ENCODE measurements at places on chromosomes 12 and 14.

GRCh38 chr14:62491146-62491545 is 554.1 kb downstream of the KCNH5 start:
- no peak for DNase-seq

- peak; percentile 50 for DNase-seq
These were observed 12.2 kb downstream of the JDP2 start for GRCh38 chr14:75439989-75440388.

- peak; percentile 51 for DNase-seq
These were observed 918 bp downstream of the LIN7A start for GRCh38 chr12:80936642-80937390.

DNA sequence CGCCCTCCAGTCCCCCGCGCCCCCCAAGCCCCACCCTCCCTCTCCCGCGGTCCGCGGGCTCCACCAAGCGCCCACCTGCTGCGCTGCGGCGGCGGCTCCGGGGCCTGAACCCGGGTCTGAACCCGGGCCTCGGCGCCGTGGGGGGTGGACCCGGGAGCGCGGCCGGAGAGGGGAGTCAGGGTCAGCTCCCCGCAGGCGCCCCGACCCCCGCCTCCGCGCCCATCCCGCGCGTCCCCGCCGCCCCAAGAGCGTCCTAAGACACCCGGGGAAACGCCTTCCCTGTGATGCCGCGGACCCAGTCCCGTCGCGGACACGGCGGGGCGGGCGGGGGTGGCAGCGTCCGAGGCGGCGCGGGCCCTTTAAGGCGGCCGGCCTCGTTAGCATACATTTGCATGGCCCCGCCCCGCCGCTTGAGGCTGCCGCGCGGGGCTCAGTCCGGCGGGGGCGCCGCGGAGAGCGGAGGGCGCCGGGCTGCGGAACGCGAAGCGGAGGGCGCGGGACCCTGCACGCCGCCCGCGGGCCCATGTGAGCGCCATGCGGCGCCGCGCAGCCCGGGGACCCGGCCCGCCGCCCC is at the start of gene MMP17:
Gene MMP17 (plus strand): TSS at position 433 of the 574 bp plus-strand sequence. CDS start 102 bp downstream, at position 535.
- peak; percentile 33 for DNase-seq

DNA sequence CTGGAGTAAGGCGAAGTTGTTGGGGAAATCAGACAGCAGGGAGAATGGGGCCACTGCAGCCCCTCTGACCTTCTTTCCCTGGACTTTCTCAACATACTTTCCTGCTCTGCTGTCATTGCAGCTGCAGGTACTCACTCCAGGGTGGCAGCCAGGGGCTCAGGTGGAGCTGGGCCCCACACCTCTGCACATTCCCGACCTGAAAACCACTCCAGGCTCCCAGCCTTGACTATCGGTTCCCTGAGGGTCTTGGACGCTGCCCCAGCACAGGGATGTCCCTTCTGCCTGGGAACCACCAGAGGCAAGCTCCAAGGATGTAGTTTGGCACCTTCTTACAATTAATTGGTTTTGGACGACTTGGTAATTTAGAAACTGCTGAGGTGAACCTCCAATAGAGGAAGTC is 24.8 kb upstream of the CAPRIN2 start:
- DNase-seq, result no peak

- no peak for DNase-seq
These were observed 366.1 kb upstream of the TMPO start for GRCh38 chr12:98149270-98149669.

GRCh38 chr12:50745861-50746260 is 18.0 kb upstream of the ATF1 start:
- no peak for DNase-seq

DNA sequence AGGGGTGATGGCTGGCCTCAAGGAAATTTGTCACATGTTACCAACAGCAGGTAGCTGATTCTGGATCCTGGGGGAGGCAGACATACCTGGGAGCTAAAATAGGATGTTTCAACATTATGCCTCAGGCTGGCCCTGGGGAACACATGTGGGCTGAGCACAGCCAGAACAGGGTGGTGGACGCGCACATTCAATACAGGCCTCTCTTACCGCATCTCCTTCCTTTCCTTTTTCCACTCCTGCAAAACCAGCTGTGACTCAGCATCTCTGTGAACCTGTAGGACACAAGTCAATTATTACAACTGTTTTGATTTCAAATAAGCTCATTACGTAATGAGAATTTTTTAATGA is 61.0 kb downstream of the NT5DC3 start:
- no peak for DNase-seq

DNA sequence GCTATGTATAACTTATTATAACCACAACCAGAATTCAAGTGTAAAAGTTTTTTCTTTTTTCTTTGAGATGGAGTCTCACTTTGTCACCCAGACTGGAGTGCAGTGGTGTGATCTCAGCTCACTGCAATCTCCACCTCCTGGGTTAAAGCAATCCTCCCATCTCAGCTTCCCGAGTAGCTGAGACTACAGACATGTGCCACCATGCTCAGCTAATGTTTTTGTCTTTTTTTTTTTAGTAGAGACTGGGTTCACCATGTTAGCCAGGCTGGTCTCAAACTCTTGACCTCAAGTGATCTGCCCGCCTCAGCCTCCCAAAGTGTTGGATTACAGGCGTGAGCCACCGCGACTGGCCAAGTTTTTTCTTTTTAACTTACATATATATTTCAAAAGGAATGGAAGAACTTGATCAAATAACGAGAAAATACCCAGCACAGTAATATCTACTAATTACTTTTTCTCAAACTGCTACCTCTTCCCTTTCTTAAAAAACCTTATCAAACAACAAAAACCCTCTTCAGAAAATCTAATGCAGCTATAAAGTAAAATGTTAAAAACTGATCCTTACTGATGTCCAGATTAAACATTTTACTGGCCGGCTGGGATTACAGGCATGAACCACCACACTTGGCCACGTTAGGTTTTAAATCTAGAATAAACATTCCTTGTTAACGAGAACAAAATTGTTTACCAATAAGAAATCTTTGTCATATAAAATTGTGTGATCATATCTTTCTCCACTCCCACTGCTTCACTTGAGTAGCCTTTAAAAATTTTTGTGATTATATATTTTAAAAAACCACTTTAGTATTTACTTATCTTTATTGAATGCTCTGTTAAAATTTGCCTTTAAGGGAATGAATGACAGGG is 41.3 kb upstream of the WDR89 start:
- DNase-seq, result no peak

DNA sequence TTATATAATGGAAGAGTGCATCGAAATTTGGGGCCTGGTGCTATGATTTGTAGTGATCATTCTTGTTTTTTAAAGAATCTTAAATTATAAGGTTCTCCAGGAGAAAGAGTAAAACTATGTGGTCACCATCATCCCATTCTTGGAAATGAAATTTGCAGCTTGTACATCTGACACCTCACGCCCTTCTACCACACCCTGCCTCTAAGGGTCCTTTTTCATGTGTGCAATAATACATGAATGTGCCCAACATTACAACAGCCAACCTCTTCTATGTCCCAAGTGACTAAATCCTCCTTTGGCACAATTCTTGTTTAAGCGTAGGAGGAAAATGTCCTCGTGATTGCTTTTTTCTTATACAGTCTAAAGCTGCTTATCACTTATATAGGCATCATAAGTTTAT is 636.5 kb upstream of the NOVA1 start:
- no peak for DNase-seq

- DNase-seq, result peak; percentile 78
These were observed 17.1 kb downstream of the DEGS2 start for GRCh38 chr14:100142073-100143040.

DNA sequence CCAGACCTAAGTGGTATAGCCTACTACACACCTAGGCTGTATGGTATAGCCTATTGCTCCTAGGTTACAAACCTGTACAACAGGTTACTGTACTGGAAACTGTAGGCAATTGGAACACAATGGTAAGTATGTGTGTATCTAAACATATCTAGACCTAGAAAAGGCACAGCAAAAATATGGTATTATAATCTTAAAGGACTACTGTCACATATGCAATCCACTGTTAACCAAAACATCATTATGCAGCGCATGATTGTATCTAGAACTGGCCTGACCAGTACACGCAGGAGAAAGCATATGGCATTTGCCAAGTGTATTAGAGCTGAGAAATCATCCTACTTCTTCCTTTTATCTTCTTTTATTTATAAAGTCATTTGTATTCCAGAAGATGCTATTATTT is 75.5 kb downstream of the SLC8A3 start:
- no peak for DNase-seq

GRCh38 chr12:111439657-111440151 is 34.0 kb downstream of the SH2B3 start:
- DNase-seq, result no peak

GRCh38 chr12:30962047-30962446 is 35.5 kb downstream of the TSPAN11 start:
- DNase-seq, result no peak

- DNase-seq, result no peak
These were observed 6.8 kb upstream of the HNF1A start for GRCh38 chr12:120971299-120972180.

- DNase-seq, result no peak
These were observed 588 bp downstream of the PIK3C2G start for GRCh38 chr12:18261906-18262305.

DNA sequence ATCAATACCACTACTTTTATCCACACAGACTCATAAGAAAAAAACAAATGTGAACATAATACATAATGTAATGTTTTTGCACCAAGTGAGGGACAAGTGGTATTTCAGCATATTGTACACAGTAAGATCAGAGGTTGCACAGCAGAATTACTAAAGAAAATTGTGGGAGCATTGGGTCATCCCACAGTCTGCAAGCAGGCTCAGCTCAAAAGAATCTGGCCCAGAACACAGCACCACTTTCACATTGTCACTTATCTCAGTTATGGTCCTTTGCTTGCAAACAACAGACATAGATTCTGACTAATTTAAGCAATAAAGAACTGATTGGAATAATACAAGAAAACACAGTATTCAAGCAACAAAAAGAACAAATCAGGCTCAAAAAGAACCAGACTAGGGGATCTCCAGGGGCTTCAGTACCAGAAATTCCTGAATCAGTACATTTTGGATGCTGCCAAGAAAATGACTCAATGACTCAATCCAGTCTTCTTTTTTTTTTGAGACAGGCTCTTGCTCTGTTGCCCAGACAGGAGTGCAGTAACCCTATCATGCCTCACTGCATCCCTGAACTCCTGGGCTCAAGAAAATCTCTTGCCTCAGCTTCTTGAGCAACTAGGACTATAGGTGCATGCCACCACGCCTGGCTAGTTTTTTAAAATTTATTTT is 42.9 kb upstream of the EEA1 start:
- DNase-seq, result no peak

DNA sequence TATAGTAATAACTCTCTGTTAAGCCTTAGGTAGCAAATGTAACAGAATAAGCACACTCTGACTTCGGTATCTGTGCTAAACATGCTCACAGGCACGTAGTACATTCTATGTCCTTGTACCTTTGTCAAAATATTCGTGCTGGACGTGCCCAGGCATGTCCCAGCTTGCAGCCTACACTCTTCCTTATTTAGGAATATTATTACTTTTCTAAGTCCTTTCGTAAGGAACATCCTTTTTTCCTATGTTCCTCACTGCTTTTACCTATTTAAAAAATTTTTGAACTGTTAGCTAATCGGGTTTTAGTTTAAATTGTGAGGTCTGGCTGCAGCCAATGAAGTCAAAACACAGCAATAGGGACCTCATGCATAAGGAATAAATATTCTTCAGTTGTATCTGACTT is 24.1 kb upstream of the UBC start:
- no peak for DNase-seq

- peak; percentile 43 for DNase-seq
These were observed 68.3 kb downstream of the DERA start for GRCh38 chr12:15979096-15980092.

GRCh38 chr12:77947746-77948145 is 117.1 kb downstream of the NAV3 start:
- no peak for DNase-seq

GRCh38 chr14:80942191-80942600 is 658 bp upstream of the CEP128 start:
- no peak for DNase-seq

GRCh38 chr12:19435831-19436497 is 3.3 kb upstream of the AEBP2 start:
- DNase-seq, result no peak

DNA sequence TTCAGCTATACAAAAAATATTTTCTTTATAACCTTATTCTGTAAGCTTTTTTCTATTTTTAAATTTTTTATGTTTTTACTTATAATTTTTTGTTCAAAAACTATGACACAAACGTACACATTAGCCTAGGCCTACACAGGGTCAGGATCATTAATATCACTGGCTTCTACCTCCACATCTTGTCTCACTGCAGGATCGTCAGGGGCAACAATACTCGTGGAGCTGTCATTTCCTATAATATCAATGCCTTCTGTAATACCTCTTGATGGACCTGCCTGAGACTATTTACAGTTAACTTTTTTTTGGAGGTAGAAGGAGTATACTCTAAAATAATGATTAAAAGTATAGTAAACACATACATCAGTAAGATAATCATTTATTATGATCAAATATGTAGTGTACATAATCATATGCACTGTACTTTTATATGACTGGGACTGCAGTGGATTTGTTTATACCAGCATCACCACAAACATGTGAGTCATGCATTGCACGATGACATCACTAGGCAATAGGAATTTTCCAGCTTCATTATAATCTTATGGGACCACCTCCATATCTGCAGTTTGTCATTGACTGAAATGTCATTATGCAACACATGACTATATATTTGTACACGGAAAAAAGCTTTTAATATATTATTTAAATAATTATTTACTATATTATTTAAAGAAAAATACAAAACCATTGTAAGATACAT is 18.5 kb upstream of the PMCH start:
- no peak for DNase-seq

GRCh38 chr14:72822946-72823611 is 70.8 kb downstream of the DPF3 start:
- DNase-seq, result no peak

GRCh38 chr12:132190012-132190755 is 45.9 kb downstream of the NOC4L start:
- peak; percentile 30 for DNase-seq

GRCh38 chr12:124495194-124495983 is 72.0 kb downstream of the NCOR2 start:
- DNase-seq, result no peak

DNA sequence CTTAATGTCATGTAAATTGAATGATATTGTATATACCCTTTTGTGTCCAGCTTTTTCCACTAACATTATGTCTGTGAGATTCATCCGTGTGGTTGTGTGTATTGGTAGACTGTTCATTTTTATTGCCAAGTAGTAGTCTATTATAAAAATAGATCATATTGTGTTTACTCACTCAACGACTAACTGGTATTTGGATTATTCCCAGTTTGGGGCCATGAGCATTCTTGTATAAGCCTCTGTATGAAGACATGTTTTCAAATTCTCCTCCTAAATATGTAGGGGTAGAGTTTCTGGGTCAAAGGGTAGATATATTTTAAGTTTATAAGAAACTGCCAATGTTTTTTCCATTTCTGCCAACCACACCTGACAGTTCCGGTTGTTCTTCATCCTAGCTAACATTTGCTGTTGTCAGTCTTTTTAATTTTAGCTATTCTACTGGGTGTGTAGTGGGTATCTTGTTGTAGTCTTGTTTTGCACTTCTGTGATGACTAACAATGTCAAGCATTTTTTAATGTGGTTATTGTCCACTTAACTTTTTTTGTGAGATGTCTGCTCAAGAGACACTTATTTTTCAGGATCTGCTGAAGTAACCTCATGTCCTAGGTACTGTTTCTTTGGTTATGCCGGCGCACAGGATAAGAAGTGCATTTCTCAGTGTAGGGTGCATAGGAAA is 93.2 kb downstream of the DACT1 start:
- DNase-seq, result no peak

- no peak for DNase-seq
These were observed 180.9 kb downstream of the NTF3 start for GRCh38 chr12:5612556-5613410.

- DNase-seq, result no peak
These were observed 231.2 kb upstream of the PLEKHG7 start for GRCh38 chr12:92471551-92471950.

GRCh38 chr14:30903285-30904124 is 29.1 kb downstream of the COCH start:
- no peak for DNase-seq
